Activated T-helper 1 cell treated with anti-CD3 and anti-CD28 coated beads, Interleukin-2, amount 50 U/mL, for 16 hours (primary cell): ENCODE measurements at places on chromosomes 3 and 15.

- DNase-seq, result no peak
Observed at GRCh38 chr3:127233371-127233770, 40.4 kb downstream of the PRR23E start.

DNA sequence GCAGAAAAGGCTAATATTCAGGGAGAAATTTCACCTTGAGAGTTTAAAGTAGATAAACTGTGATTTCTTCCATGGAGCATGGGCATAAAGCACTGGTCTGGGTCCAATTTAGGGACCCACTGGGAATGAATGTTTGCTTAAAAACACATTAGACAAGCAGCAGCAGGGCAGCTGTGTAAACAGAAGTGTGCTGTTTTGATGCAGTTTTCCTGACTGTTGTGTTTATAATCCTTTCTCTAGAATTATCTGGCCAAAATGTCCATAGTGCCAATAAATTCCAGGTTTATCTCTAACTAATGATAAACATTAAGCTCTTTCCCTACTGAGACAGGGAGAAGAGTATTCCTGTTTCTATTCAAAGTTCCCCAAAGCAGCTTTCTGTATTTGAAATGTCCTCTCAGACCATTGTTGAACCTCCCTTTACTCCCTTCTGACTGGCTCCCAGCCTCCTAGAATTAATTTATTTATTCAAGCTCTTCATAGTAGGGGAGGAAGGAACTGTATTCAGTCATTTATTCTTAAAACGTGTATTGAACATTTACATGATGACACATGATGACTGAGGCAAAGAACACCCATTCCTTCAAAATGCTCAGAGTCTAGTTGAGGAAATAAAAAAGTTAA lies 7.0 kb upstream of the TM4SF18 start:
- DNase-seq, result no peak

- no peak for DNase-seq
Observed at GRCh38 chr3:116242825-116243224, 202.5 kb downstream of the LSAMP start.

DNA sequence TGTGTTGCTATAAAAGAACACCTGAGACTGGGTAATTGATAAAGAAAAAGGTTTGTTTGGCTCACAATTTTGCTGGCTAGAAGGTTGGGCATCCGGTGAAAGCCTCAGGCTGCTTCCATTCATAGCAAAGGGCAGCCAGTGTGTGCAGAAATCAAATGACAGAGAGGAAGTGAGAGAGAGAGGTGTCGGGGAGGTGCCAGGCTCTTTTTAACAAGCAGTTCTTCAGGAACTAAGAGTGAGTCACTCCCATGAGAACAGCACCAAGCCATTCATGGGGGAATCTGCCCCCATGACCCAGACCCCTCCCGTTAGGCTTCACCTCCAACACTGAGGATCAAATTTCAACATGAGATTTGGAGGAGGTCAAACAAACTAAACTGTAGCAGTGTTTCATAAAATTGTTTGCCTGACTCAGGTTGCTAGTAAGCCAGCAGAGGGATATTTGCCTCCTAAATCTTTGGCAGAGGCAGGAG lies 4.5 kb upstream of the PARP15 start:
- DNase-seq, result no peak

GRCh38 chr3:101262393-101263240 lies 57.8 kb downstream of the IMPG2 start:
- no peak for DNase-seq

- no peak for DNase-seq
Observed at GRCh38 chr3:183802989-183803388, 22.4 kb downstream of the MAP6D1 start.

DNA sequence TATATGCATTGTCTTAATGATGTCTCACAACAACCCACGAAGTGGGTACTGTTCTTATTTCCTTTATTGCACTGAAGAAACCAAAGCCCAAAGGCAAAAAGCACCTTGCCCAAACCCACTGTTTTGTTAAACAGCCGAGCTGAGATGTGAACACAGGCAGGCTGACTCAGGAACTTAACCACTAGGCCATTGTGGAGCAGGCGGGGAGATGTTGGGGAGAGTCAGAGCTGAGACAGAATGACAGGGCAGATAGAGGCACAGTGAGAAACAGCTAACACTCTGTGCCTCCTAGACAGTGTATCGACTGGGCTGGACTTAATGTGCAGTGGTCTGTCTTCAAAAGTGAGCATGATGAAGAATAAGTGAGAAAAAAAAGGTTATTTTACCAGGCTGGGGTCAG lies 56.5 kb downstream of the RPLP1 start:
- no peak for DNase-seq

DNA sequence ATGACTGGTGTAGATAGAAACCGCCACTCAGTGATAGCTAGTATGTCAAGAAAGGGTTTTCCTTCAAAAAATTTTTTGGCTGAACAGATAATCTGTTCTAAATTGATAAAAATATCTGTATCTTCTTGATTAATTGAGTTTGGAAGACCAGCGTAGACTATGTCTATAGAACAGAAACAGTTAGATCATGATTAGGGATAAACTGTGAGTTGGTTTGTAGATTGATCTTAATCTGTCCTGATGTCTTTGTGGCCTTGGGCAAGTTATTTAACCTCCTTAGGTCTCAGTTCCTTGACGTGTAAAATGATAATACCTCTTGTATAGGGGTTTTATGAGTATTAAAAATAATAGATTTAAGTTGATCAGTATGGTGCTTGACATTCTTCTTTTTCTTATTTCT lies 4.7 kb downstream of the NFKBIZ start:
- no peak for DNase-seq

DNA sequence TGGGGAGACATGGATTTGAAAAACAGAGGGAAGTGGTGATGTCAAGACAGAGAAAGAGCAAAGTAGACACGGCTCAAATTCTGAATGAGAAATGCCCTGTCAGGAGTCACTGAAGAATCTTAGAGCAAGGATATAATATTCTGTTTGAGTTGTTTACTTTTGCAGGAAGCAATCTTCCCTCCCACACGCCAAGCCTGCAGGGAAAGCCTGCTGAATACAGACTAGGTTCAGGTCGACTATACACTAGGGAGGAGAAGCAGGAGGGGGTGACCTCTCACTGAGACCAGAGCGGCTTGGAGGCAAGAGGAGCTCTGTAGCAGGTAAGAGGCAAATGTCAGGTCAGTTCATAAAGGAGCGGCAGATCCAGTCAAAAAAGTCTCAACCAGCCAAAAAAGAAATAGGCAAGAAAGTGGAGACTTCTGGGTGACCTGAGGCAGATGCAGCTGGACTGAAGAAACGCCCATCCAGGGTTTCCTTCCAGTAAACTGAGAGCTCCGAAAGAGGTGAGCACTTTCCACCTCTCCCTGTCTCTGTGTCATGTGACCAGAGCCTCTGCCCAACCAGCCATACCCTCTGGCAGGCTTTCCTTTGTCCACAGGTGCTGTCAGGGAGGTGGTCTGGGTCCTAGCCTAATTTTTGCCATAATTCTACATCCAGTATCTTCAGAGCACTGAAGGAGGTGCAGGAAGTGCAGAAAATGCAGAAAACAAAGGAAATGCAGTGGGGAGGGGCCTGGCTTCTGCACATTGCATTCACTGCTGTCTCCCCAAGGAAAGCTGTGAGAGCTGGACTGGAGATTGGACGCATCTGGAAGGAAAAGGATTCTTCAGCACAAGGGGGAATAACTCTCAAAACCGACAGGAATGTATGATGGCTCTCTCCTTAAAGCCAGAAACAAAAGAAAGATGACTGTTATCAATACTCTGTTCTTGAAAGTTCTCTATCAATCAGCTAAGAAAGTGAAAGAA lies 37.8 kb upstream of the CTXND1 start:
- no peak for DNase-seq

- no peak for DNase-seq
Observed at GRCh38 chr15:80709542-80709941, 14.4 kb downstream of the ABHD17C start.

- no peak for DNase-seq
Observed at GRCh38 chr3:13874891-13875290, 5.0 kb downstream of the WNT7A start.

DNA sequence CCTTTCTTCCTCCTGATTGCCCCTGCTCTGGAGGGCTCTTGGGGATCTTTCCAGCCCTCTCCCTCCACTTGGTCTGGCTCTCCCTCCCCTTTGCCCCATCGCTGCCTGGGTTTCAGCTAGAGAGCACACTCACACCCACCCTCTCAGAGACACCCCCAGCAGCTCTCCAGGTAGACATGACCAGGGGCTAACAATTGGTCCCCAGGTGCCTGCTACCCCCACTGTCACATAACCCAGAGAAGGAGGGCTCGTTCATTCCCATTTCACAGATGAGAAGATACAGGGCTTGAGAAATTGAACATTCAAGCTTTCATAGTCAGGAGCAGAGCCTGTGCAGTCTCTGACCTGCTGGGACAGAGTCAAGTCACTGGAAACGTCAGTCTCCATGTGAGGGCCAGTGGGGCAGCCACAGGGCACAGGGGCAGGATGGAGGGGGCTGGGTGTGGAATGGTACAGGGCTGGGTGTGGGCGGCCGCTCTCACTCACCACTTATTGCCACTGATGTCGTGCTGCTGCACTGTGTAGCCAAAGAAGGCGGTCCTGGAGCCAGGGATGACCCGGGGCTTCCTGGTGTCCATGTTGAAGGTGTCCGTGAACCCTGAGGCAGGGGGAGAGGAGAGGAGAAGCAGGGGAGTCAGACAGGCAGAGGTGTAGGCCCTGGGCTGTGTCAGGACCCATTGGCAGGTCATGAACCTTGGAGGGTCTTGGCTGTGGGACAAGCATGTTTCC lies 29.4 kb downstream of the ITGA11 start:
- no peak for DNase-seq

GRCh38 chr3:9913601-9914000 lies 3.3 kb upstream of the IL17RC start:
- no peak for DNase-seq

DNA sequence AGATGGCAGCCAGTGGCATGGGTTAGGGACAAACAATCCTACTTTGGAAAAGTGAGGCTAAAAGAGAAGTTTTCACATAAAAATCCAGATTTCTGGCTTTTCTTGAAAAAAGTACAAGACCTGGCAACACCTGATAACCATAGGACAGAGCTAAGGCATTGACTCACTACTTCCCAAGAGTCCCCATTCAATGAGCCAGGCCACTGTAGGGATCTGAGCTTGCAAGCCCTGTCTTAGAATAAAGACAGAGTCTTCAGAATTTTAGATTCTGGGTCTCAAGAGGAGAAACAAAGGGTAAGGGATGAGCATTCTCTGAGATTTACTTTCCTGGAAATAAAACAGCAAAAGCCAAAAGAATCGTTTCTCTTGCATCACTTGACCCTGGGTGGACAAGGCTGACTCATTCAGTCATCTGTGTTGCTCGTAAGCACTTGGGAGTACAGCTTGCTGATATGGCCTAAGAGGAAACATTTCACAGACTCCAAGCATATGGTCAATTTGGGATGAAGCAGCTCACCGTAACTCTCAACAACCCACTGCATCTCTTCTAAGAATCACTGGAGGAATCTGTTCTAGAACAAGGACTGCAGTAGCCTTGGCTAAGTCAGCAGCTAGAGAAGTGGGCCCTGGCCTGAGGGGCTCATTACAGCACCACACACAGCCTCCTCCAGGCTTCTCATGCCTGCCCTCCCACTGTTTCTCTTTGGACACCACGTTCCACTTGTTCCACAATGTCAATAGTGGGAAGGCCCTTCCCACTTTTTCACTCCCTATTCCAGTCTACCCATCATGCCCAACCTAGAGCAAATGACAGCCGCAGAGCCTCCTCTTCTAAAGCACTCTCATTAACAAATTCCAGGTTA lies 86.2 kb downstream of the RFTN1 start:
- DNase-seq, result no peak

DNA sequence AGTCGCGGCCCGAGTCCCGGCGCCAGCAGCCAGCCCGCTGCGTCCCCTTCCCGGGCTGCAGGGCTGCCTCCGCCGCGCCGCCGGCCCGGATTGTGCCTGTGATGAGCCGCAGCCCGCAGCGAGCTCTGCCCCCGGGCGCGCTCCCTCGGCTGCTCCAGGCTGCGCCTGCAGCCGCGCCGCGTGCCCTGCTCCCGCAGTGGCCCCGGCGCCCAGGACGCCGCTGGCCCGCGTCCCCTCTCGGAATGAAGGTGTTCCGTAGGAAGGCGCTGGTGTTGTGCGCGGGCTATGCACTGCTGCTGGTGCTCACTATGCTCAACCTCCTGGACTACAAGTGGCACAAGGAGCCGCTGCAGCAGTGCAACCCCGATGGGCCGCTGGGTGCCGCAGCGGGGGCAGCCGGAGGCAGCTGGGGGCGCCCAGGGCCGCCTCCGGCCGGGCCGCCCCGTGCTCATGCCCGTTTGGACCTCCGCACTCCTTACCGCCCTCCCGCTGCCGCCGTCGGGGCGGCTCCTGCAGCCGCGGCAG lies 1.2 kb downstream of the CHST2 start:
- DNase-seq, result peak; percentile 13

DNA sequence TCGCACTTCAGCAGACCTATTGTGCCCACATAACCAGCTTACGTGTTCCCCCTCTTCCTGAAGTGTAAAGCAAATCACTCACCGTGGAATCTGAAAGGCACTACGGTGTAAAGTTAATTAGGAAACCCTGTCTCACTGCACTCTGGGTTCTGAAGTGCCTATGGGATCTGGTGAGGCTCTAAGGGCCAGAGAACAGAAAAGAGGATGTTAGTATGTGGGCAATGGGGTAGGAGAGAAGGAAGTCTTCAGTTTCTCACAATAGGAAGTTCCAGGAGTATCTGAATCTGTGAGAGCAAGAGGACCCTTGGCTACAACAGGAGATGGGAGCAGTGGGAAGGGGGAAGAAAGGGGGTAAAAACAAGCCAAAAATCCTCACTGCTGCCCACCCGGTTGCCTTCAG lies 71.4 kb downstream of the ITGB5 start:
- no peak for DNase-seq

- DNase-seq, result no peak
Observed at GRCh38 chr15:83323296-83323711, 38.8 kb upstream of the BNC1 start.

- DNase-seq, result no peak
Observed at GRCh38 chr3:105967117-105967516, 98.3 kb upstream of the CBLB start.

- no peak for DNase-seq
Observed at GRCh38 chr3:170813266-170813665, 56.7 kb downstream of the RPL22L1 start.

GRCh38 chr3:21909096-21909495 lies 158.1 kb upstream of the ZNF385D start:
- DNase-seq, result no peak

- no peak for DNase-seq
Observed at GRCh38 chr3:57064001-57064400, 3.5 kb downstream of the SPATA12 start.

- no peak for DNase-seq
Observed at GRCh38 chr3:100518983-100519382, 26.6 kb downstream of the TMEM45A start.

DNA sequence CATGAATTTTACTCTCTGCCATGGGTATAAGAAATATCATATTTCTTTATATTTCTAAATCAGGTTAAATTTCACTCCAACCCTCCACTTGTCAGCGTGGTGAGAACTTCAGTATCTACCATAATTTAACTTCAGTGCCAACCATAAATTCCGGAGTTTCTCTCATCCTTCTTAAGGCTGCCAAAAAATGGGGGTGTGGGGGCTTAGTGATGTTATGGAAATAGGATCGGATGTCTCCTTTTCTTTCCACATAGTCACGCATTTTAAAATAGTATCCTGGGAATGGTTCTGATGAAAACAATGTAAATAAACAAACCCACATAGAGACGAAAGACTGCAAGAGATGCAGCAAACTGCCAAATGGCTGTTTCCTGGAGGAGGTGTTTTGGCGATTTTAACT lies 12.9 kb upstream of the FAM3D start:
- no peak for DNase-seq
